ENCODE measurements at places on chromosomes 16 and 17.
A peak's percentile ranks its signal among the peaks of the same experiment; 100 is the strongest.

DNA sequence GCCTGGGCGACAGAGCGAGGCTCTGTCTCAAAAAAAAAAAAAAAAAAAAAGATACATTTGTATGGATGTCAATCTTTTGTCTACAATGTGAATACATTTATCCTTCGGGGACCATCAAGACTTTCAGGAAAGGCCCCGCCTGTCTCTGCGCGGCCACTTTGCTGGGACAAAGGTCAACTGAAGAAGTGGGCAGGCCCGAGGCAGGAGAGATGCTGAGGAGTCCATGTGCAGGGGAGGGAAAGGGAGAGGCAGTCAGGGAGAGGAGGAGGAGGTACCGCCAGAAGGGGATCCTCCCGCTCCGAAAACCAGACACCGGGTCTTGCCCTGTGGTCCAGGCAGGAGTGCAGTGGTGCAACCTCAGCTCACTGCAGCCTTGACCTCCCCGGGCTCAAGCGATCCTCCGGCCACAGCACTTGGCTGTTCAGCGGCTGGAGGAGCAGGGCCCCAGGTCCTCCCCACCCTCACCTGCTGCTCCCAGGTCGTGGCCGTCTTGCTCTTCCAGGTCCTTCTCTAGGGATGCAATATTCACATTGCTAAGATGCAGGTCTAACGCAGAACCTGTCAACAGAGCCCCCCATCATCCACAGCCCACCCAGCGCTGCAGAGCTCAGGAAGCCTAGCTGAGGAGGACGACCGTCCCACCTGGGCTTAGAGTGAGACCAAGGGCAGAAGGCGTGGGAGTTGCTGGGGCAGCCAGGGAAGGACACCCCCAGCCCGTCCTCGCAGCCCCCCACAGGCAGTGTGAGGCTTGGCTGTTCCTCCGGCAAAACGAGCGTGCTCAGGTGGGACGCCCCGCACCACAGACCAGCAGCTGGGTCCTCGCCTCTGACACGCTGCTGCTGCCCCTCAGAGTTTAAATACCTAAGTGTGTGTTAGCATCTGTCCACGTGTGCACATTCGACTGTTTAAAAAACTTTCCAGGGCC, 19.6 kb downstream of the GNPTG start:
- no peak for DNase-seq

- no peak for DNase-seq
Measured at GRCh38 chr17:44267818-44268490, at the start of gene SLC4A1. Gene SLC4A1 (minus strand): TSS chr17:44268135. CDS start chr17:44262866, 5,269 bp downstream.

- DNase-seq = no peak
Measured at GRCh38 chr16:27430512-27430911, 28.5 kb downstream of the IL21R start.

- DNase-seq = no peak
Measured at GRCh38 chr16:74309789-74310781, 13.5 kb downstream of the PSMD7 start.

GRCh38 chr17:41638194-41638593, 13.8 kb upstream of the KRT17 start:
- no peak for DNase-seq

- no peak for DNase-seq
Measured at GRCh38 chr17:7208027-7208571, 11.5 kb downstream of the DLG4 start.

DNA sequence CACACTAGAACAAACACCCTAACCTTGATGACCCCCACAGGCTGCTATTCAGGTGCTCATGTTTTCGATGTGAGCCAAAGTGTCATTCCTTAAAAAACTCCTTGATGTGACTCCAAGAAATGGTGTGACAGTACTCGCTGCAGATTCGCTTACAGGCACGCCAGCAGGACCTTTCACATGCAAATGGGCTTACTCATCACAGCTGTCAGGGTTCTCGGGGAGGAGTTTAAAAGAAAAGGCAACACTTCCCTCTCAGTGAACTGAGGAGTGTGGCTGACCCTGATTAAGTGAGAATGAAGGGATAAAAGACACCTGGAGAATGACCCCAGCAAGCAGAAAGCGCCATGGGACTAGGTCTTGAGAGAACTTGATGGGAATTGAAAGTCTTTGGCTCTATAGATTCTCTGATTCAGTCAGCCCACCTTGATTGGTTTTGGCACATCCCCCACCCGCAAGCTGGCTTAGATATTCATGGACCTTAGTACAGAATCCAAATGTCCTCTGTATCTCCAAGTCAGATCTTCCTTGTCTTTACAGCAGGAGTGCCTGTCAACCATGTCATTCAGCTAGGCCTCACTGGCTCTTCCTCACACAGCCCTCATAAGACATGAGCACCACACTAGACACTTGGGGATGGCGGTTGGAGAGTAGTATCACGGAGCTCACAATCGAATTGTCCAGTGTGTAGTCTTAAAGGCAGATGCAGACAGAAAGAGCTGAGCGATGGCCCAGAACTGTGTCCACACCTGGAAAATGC, 82.6 kb downstream of the HIC1 start:
- no peak for DNase-seq

GRCh38 chr17:3003296-3004149, 59.9 kb downstream of the OR1D5 start:
- DNase-seq = no peak

- DNase-seq = no peak
Measured at GRCh38 chr16:4404247-4404966, 12.0 kb downstream of the CORO7 start.

- no peak for DNase-seq
Measured at GRCh38 chr17:9839433-9839832, 13.7 kb downstream of the GLP2R start.

GRCh38 chr17:36731811-36732210, 130.4 kb downstream of the MRM1 start:
- no peak for DNase-seq

DNA sequence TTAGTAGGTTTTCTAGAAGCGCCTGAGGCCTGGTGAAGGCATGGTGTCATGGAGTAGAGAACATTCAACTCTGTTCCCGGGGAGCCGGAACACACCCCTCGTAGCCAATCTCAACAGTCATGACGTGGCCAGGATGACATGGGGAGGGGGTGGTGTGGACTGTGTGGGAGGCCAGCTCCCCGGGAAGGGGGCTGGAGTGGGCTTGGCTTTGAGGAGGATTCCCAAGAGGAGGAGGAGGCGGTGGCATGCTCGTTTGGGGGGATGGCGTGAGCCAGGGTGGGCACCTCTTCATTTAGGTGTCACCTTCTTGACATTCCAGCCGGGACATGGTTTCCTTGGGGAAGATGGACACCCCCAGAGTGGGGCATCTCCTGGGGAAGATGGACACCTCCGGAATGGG, 257.5 kb downstream of the SEC14L1 start:
- DNase-seq = no peak

DNA sequence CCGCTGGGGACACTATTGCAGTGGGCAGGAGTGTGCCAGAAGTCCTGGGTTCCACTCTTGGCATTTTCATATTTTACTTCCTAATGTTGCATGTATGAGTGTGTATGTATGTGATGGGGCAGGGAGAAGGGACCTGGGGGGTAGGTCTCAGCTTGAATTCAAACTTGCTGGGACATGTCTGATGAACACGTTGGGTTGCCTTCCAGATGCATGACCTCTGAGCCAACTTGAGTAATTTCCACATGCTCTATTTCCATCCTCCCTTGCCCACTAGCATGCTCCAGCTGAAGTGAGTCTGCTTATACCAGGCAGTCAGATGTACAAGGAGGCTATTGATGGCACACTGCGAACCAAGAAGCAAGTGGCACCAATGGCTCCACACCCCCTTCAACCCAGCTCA, 32.9 kb upstream of the SRSF1 start:
- no peak for DNase-seq

DNA sequence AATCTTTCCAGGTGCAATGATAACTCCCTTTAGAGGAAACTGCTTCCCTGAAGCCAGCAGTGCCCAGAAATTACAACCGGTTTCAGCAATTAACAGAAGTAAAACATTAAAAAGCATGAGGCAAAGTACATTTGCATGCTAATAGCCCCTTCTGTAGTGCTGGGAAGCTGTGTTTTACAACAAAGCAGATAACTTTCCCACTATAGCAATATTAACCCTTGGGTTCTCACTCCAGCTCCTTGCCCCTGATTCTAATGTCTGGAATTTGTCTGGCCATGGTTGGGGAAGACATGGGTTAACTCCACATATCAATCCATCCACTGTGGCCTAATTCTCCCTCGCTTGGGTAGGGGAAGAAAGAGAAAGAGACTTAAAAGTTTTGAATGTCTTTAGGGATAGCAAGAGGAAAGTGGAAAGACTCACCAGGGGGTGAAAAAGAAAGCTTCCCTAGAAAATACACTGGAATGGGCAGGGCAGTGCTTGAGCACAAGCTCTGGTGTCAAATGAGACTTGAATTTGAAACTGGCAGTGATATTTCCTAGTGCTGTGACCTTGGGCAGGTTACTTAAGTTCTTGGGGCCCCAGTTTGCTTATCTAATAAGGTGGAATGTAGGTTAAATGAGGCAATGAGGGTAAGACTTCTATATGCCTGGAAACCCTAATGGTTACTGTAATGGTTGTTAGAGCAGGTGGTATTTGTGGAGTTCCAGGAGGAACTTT, 102.0 kb downstream of the SOX9 start:
- no peak for DNase-seq

DNA sequence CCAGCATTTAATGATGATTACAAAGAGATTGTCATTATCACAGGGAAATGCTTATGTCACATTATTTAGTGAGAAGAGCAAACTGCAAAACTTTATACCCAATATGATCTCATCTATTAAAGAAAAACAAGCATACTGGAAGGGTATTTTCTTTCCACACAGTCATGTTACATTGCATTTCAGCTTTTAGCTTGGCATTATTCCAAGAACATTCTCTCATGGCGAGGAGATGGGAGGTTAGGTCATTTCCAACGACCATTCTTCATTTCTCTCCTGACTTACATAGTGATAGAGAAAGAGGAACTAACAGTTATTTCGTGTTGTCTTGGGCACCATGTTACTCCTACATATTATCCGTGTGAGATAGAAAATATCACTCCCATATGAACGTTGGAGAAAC, 309.4 kb upstream of the XYLT1 start:
- no peak for DNase-seq

GRCh38 chr17:11700668-11701067, 102.4 kb downstream of the DNAH9 start:
- no peak for DNase-seq

GRCh38 chr16:53625221-53625620, 78.4 kb downstream of the RPGRIP1L start:
- no peak for DNase-seq

- DNase-seq = no peak
Measured at GRCh38 chr16:27700304-27700995, 150.5 kb downstream of the KATNIP start.

DNA sequence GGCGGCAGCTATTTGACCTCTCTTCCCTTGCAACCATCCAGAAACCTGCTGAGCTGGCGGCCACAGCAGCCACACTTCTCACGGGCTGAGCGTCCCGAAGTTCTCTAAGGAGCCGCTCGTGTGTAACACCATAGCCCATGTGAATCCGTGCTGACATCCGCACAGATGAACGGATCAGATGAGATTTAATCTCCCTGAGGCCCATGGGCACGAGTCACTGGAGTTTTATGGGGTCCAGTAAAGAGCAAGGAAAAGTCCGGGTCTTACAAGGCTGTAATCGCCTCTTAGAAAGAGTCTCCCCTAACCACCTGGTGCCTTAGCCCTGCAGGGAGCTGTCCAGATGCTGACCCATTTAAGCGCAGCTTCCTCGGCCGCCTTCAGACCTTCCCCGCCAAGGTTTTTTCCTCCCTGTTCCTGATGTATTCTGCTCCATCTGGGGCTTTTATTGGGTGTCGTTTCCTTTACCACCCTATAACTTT, 5.5 kb upstream of the CACNG5 start:
- DNase-seq = no peak

DNA sequence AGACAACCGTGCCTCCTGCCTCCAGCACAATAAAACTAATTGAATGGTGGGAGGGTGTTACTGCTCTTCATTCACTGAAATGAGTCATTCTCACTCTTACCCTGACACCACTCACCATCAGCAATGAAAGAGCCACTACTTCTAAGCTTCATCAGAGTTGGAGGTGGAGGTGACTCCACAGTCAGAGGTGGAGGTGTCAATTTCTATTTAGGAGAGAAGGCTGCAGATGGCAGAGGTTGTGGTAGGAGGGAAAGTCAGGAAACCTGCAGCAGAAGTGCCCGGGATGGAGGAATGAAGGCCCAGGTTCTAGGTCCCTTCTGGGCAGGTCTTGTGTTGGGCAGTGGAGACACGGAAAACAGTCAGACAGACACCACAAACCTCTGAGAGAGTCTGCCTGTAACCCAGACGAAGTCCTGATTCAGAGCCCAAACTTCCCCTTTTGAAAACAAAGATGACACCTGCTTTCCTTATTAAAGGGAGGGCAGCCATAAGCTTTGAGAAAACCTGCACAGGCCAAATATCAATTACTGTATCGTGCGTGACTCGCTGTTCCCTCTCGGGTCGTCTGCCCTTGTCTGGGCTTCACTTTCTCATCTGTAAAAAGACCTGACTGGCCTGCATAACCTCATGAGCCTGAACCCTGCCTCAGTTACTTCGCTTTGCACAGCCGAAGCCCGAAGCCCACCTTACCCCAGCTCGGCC, 668 bp downstream of the ATPAF2 start:
- DNase-seq = peak; percentile 5

DNA sequence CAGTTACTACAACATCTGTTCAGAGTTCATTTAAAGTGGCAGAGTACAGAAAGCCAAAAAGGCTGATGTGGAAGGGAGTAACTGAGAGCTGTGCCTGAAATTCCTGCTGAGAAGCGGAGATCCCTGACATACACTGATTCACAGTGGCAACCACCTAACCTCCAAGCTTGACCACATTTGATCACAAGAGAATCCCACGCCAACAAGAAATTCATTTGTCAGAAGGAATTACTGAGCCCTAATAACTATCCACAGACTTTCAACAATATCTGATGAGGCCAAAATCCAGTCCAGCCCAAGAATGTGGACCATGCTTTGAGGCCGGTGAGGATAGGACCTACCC, 168.5 kb upstream of the RPH3AL start:
- DNase-seq = no peak

- no peak for DNase-seq
Measured at GRCh38 chr17:82217120-82217529, 4.5 kb upstream of the CCDC57 start.

- DNase-seq = no peak
Measured at GRCh38 chr16:75351183-75351582, 82.1 kb downstream of the CFDP1 start.

GRCh38 chr17:1604831-1605528, 23.7 kb downstream of the SLC43A2 start:
- no peak for DNase-seq
